Vagina (tissue), 2 donors: ENCODE measurements at places on chromosomes 13 and 19.

- no peak for DNase-seq
Measured at GRCh38 chr19:31548941-31549340, 199.7 kb upstream of the TSHZ3 start.

- no peak for DNase-seq
Measured at GRCh38 chr13:113671066-113672001, 4.3 kb downstream of the GRK1 start.

GRCh38 chr13:48682436-48682835 lies 28.7 kb downstream of the CYSLTR2 start:
- DNase-seq, result no peak

DNA sequence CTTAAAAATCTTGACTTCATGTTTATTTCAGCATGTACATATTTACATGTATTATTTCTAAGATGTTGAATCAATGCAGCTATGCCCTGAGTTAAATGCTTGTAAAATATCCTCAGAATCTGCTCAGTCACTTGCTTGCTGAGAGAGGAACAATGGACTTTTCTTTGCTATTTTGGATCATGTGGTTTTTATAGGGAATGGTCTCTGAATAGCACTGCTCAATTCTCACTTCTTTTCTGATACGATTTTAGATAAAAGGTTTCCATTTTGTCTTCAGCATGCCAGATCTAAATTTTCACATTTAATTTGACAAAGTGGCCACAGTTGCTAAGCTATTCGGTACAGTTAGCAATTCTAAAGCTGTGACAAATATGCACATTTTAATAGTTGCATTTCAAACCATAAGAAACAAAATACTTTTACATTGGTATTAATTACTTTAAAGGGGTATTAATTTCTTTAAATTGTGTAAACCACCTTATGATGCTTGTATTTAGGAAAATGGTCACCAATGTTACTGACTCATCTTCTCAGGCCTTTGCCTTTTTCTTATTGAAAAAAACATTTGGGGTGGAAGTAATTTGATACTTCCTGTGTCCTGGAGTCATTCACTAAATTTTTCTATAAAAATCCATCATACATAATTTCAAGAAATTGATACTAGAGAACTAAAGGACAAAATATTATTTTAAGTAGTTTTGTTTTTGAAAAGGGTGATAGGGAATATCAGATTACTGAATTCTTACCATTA lies 113.5 kb downstream of the MYO16 start:
- no peak for DNase-seq

DNA sequence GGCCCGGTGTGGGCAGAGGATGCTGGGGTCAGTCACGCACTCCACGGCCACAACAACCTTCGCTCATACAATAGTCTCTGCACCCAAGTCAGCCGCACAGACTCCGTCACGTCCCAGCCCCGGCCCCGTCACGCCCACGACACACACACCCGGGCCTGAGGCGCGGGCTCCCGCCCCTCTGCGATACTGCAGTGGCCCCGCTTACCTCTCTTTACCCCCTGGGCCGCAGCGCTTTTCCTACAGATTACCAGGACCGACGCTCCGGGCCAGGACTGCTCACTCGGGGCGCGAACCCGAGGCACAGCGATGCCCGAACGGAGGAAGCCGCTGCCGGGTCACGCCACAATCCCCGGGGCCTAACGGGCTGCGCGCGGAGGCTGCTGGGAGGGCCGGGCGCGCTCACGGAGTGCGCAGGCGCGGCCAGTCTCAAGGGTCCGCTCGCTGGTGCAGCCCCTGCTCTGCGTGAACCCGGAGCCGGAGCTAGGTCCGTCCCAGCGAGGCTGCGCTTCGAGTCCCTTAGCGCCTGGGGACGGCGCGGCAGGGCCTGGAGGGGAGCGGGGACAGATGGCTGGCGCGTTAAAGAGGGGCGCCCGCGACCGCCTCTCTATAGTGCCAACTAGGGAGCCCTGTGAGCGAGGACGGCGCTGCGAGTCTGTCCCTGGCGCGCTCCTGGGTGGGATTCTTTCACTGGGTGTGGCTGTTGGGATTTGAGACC lies at the start of gene ZFP82:
Gene ZFP82 (minus strand): TSS at position 358 of the 715 bp plus-strand sequence. CDS start 8,855 bp downstream, outside the sequence.
- no peak for DNase-seq

GRCh38 chr19:14343286-14343685 lies 38.0 kb upstream of the ADGRE5 start:
- DNase-seq, result no peak

- DNase-seq, result no peak
Measured at GRCh38 chr13:36328821-36329220, 17.4 kb downstream of the SPART start.

DNA sequence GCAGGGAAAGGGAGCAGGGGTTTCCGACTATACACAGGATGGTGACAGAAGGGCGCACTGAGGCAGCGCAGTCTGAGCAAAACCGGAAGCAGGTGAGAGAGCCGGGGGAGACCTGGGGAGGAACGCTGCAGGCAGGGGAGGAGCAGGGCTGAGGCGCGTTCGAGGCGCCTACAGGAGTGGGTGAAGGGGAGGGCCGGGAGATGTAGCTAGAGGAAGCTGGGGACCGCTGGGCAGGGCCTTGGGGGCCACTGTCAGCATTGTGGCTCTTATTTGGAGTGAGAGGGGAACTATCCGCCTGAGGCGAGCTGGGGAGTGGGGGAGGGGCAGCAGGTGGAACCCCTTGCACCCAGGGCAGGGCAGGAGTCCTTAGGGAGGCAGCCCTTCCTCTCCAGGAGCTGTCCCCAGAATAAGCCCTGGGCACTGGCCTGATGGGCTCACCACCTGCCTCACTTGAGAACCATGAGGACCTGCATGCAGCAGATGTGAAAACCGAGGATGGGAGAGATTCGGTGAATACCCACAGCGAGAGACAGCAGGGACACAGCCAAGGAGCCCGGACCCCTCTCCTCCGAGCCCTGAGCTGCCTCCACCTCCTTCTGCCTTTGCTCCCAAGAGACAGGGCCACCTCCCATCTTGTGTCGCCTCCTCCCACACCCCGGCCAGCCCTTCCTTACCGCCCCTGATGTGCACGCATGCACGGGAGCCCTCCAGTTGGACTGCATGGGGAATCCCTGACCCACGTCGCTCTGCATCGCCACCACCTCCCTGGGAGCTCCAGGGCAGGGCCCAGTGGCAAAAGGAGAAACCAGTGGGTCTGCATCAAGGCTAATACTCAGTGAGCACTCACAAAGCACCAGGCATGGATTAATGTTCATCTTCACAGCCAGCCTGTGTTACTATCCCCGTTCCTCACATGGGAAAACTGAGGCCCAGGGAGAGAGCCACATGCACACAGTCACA lies 10.3 kb downstream of the AKT2 start:
- no peak for DNase-seq

GRCh38 chr13:107617527-107617926 lies 597.8 kb downstream of the LIG4 start:
- DNase-seq, result no peak

GRCh38 chr13:110869231-110869804 lies 45.6 kb downstream of the ANKRD10 start:
- DNase-seq, result no peak

GRCh38 chr19:49200238-49200862 lies 42.8 kb downstream of the TRPM4 start:
- no peak for DNase-seq

DNA sequence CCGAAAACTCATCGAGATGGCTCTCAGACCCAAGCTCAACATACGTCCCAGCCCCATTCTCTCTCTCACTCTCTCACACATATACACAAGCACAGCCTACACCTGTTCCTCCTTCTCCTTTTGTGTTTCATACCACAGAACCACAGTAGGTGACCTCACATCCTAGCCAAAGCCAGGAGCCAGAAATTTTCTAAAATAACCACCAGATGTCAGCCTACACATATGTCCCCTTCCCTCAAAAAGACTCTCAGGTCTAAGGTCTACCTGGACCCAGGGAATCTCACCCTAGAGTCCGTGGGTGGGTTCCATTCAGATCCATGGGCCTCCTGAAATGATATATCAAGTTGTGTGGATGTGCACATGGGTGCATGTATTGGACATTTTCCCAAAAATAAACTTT lies 104.2 kb upstream of the IPO5 start:
- no peak for DNase-seq

DNA sequence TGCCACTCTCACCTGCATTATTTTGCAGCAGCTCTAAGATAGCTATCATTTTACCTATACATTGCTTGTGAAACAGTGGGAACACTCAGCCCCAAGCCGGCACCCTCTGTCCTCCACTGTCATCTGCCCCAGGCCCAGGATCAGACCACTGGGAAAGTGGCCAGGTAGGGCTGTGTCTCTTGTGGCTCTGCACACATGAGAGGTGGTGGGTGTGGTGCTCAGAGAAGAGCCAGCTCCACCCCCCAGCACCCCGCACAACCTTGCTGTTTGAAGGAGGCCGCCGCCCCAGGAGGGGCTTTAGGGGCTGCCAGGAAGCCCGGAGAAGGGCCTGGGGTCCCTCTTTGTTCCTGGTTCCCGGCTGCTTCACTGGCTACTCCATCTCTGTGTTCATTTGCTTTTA lies 26.6 kb downstream of the PPP1R37 start:
- no peak for DNase-seq

- no peak for DNase-seq
Measured at GRCh38 chr19:32691952-32692726, 518 bp downstream of the NUDT19 start.

- DNase-seq, result no peak
Measured at GRCh38 chr13:44048326-44048725, 168.6 kb downstream of the LACC1 start.

- DNase-seq, result no peak
Measured at GRCh38 chr13:55948175-55948574, 1192.5 kb upstream of the PRR20A start.

DNA sequence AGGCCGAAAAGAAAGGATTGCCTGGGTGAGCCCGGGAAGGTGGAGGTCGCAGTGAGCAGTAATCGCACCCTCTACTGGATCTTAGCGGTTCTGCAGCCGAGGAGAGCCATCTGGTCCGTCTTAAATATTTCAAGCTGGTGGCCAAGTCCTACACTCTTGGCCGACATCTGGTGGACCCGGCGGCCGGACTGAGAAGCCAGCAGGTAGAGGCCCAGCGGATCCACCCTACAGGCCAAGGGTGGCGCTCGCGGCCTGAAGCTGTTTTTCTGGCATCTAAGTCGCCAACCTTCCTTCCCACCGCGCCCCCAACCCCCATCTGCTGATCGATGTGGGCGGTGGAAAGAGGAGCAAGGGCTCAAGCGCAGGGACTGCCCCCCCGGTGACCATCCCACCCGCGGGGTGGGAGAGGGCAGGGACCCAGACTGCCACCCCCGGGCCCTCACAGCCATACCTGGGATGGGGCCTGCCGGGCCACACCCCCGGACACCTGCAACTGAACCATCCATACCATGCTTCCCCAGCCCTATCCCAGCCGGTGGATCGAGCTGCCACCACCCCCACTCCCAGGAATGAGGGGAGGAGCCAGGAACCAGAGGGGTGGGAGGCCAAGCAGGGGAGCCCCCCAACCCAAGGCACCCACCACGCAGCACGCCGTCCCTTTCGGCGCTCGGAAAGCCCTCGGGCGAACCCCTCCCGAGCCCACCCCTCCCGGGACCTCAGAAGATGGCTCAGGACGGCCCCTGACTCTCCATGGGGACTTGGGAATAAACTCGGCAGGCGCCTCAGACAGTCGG lies 46.3 kb upstream of the ZNF730 start:
- DNase-seq, result no peak

- no peak for DNase-seq
Measured at GRCh38 chr13:48235341-48236135, 2.5 kb downstream of the ITM2B start.

GRCh38 chr19:51131780-51132680 lies 7.3 kb downstream of the SIGLEC9 start:
- no peak for DNase-seq

DNA sequence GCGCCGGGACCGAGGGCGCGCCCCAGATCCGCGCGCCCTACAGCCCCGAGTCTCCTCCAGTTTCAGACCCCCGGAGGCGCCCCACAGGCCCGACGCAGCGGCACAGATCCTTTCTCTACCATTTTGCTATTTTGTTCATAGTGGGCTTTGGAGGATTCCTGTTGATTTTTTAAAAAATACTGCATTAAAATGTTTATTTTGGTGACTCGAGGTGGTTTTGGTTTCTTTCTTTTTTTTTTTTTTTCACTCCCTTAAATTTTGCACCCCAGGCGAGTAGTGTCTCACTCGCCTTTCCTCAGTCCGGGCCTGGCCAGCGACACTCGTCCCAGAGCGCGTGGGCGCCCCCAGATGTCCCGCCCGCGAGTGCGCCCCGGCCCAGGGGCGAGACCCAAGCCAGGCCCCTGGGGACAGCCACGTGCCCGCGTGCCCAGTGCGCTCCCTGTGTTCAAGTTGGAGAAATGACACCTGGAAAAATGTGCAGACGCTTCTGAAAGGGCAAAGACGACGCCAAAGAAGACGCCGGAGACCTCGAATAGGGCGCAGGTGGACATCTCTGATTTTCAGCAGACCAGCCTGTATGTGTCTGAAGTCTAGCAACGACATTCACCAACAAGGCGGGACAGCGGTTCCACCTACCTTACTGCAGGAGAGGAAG lies 471 bp upstream of the INSR start:
- DNase-seq, result no peak

GRCh38 chr19:47247308-47247990 lies 8.9 kb upstream of the CCDC9 start:
- DNase-seq, result no peak

GRCh38 chr19:21912654-21913053 lies 76.7 kb upstream of the ZNF43 start:
- no peak for DNase-seq

GRCh38 chr13:110170882-110171281 lies 136.1 kb downstream of the COL4A1 start:
- DNase-seq, result no peak

- no peak for DNase-seq
Measured at GRCh38 chr13:84655677-84656076, 773.4 kb upstream of the SLITRK1 start.

- DNase-seq, result no peak
Measured at GRCh38 chr13:51738226-51738905, 65.6 kb downstream of the DHRS12 start.

DNA sequence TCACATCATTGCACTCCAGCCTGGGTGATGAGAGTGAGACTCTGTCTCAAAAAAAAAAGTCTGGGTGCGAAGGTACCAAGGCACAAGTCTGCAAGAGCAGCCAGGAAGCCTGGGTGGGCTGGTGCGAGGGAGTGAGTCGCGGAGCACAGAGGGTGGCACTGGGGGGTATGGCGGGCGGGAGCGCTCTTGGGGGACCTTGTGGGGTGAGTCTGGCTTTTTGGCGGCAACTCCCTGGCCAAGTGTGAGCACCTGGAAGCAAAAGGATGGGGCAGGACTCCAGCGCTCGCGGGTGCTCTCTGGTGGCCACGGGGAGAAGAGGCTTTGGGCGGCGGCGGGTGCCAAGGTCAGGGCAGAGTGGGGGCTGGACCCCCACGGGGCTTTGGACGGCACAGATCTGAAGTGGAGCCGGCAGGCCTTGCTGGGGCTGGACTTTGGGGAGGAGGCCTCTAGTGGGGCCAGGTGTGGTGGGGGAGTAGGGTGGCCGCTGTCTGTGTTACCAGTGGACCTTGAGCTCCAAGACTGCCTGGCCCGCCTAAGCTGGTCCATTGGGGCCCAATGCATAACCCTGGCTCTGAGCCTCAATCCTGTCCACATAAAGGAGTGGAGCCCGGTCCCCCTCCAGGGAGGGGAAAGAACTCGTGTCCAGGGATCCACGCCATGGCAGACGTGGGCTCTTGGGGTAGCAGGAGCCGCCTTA lies 1.6 kb downstream of the P2RY11 start:
- peak; percentile 95 for DNase-seq

GRCh38 chr19:38583219-38583984 lies 34.4 kb downstream of the MAP4K1 start:
- DNase-seq, result no peak
